Suppressor macrophage treated with lipopolysaccharide for 1 hour (primary cell): ENCODE measurements at places on chromosomes 7 and 10.
A peak's percentile ranks its signal among the peaks of the same experiment; 100 is the strongest.

DNA sequence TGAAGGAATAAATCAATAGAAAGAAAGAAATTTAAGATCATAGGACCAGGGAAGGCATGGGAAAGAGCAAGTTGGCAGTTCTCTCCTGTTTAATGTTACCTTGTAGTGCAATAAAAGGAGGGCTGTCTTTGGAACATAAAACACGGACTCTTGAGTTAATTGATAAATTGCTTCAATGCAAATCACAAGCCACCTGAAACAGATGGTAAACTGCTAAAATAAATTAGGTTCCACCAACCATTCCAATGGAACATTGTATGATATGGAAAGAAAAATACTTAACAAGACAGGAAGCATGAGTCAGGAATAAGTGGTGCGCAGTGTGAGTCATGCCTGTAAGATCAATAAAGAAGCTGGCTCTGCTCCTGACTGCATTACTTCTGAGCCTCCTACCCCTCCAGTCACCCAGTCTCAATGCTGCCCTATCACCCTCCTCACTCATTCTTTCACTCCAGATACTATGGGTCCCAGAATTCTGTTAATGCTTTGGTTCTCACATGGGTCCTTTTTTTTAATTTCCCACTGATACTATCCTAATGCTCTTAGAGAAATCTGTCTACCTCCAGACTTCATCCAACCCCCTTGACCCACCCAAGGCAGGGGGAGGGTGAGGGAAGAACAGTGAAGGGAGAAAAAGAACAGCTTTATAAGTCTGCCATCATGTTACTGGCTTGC is 78.9 kb downstream of the LRRC17 start:
- DNase-seq, result peak; percentile 67

DNA sequence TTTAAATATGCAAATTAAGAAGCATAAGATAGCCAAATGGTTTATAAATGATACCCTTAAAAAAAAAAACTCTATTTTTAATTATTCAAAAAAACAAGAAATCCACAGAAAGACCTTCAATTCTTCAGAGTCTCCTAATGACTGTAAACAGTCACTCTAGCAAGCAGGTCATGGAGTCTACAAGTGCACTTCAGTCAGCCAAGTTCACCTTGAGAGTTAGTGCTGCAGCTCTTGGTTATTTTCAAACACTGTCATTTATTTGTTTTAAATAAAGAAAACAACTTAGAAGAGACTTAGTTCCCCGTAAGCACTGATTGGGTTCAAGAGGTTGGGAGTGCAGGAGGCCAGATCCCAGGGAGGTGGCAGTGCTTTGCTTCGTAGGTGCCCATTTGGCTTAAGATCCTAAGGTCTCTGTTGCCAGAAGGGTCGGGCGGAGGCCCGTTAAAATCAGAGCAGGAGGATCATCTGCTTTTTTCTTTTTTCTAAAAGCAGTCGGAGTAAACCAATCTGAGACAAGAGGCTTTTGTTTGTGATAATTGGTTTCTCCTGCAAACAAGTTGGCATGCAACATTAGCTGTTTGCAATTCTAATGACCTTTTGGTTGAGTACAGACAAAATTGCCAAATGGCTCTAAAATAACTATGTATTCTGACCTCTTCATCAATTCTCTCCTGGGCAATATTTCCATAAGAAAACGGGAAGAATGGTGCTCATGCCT is 86.4 kb upstream of the ELMO1 start:
- DNase-seq, result no peak

- peak; percentile 83 for DNase-seq
These were observed 179.8 kb upstream of the ASAH2 start for GRCh38 chr10:50431133-50431532.

- no peak for DNase-seq
These were observed 38.4 kb downstream of the ATXN7L1 start for GRCh38 chr7:105837765-105838626.
